Glutamatergic neuron (in vitro differentiated cells): ENCODE measurements at places on chromosomes 11 and 22.

- no peak for DNase-seq
Measured at GRCh38 chr22:33720166-33720878, 200.0 kb downstream of the LARGE1 start.

DNA sequence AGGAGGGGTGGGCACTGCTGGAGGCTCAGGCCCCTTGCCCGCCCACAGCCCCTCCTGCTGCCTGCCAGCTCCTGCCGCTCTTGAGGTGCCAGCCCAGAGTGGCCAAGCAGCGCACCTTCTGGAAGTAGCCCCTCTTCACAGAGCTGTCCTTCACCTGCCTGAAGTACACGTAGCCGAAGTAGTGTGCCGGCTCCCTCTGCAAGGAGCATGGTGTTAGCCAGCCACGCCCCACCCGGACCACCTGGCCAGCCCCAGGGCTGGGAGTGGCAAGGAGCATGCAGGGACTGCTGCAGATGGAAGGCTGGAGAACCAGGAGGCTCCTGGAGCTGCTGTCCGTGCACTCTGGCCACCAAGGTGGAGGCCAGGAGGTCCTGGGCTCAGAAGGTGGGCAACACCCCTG lies 9.6 kb downstream of the DENND6B start:
- DNase-seq = peak; percentile 28

DNA sequence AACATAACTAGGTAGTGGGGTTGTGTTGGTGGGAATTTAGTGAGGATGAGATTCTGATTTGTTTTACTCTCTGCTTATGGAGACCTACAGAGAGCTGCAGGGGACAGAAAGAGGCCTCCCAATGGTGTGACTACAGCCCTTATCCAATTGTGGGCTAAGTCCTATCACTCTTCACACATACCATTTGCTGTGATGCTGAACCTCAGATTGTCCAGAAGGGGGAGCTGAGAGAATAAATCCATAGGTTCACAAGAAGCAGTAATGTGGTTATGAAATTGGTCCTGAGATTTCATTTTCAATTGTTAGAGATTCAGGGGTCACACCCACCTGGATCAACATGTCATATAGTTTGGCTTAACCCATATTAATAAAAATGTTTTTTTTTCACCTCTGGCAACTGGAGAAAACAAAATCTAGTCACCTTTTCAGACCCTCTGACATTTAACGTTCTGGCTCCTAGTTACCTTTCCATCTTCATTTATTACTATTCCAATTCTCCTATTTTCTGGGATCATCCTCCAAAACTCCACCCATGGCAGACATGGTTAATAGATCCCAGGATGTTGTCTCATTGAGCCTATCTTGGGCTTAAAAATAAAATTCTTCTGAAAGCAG lies 53.3 kb upstream of the PTPN5 start:
- no peak for DNase-seq

GRCh38 chr11:113876798-113877669 lies 1.7 kb upstream of the USP28 start:
- no peak for DNase-seq

GRCh38 chr11:111765320-111765983 lies 737 bp downstream of the PPP2R1B start:
- DNase-seq = peak; percentile 48

DNA sequence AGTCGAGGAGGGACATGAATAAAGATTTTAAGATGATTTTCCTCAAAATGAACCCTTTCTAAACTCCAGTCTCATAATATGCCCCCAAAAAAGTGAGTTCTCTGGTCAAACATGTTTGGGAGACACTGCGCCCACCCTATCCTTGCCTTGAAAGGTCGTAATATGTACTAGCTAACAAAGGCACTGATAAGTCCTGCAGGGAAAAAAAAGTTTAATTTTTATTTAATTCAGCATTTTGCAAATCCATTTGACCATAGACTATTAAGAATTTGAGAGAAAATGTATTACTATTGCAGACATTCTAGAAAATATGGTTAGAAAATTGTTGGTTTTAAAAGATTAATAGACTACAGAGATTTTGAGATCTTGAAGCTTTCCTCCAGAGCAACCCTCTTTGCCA lies 120.6 kb upstream of the ASPHD2 start:
- DNase-seq = no peak

DNA sequence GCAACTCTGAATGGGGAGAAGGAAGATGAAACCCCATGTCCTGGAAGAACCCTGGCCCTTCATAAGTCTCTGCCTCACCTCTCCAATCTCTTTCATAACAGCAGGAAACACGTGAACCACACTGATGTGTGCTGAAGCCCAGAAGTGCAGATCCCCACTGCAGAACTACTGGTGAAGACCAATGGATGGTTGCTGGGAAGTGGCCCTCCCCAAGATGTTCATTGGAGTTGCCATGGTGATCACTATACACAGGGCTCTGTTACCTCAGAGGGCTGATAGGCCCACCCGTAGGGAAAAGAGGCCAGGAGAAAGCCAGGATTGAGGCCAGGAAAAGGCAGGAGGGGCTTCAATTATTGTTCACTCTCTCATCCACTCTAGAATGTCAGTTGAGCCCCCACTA lies 11.6 kb downstream of the TST start:
- DNase-seq = no peak

- no peak for DNase-seq
Measured at GRCh38 chr22:25627271-25627852, 62.9 kb downstream of the GRK3 start.

GRCh38 chr11:96307776-96308140 lies 35.2 kb downstream of the MAML2 start:
- no peak for DNase-seq

DNA sequence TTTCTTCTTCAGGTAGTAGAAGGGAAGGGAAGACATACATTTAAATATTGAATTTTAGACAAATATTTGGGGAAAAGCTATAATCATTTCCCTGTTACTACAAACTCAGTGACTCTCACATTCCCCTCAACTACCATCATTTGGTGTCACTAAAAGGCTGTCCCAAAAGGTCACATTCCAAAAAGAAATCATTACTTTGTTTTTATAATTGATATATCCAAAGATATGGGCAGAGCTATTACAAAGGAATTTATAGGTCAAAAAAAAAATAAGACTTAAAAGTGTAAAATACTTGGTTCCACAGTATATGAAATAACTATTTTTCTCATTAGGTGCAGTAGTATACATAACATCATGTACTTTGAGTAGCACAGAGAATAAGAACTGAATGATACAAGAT lies 751.4 kb downstream of the KCNA4 start:
- no peak for DNase-seq

DNA sequence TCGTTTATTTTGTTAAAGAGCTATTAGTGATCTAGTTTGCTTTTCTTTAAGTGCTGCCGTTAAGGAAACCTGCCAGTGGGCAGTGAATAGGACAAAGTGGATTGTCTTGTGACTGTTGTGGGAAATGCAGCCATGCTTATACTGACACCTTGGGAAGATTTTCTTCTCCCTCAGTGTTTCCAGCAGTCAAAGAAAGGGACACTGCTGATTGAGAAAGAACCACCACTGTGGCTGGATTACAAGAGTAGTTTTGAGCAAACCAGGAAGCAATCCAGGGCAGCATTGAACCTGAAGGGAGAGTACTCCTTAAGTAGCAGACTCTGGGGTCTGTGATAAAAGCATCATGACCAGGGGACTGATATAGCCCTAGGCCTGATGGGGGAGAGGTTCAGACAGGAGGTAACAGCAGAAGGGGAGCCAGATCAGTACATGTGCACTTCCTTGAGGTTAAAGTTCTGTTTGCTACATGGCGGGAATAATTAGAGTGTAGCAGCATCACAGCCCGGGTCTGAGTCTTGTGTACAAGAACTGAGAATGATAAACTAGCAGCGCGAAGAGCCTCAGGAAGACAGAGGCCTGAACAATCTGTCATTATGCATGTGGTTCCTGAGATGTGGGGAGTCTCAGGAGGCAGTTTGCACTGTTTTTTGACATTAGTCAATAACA lies 167.8 kb downstream of the C11orf91 start:
- DNase-seq = no peak

- DNase-seq = no peak
Measured at GRCh38 chr11:129271030-129271429, 78.9 kb upstream of the ARHGAP32 start.

- DNase-seq = no peak
Measured at GRCh38 chr11:32145282-32145681, 54.4 kb downstream of the RCN1 start.

DNA sequence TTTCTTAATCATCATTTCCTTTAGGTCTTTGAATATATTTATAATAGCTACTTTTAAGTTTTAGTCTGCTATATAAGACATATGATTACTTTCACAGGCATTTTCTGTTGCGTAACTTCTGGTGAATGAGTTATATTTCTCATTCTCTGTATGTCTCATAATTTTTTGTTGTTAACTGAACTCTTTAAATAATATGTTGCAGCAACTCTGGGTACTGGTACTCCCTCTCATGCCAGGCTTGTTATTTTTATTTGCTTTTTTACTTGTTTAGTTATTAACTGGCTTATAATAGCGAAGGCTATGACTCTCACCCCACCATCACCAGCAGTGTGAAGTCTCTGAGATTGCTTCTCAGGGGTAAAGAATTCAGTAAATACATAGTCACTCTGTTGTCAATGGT lies 524.2 kb upstream of the CHORDC1 start:
- DNase-seq = no peak

DNA sequence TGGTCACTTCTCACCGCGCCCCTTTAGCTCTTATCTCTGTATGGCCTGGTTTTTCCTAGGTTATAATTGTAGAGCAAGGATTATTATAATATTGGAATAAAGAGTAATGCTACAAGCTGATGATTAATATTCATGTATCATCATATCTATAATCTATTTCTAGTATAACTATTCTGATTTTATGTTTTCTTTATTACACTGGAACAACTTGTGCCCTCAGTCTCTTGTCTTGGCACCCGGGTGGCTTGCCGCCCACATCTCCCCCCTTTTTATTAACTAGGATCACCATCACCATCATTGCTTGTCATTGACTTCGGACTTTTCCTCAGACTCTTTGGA lies 11.0 kb downstream of the OR52K1 start:
- DNase-seq = no peak

DNA sequence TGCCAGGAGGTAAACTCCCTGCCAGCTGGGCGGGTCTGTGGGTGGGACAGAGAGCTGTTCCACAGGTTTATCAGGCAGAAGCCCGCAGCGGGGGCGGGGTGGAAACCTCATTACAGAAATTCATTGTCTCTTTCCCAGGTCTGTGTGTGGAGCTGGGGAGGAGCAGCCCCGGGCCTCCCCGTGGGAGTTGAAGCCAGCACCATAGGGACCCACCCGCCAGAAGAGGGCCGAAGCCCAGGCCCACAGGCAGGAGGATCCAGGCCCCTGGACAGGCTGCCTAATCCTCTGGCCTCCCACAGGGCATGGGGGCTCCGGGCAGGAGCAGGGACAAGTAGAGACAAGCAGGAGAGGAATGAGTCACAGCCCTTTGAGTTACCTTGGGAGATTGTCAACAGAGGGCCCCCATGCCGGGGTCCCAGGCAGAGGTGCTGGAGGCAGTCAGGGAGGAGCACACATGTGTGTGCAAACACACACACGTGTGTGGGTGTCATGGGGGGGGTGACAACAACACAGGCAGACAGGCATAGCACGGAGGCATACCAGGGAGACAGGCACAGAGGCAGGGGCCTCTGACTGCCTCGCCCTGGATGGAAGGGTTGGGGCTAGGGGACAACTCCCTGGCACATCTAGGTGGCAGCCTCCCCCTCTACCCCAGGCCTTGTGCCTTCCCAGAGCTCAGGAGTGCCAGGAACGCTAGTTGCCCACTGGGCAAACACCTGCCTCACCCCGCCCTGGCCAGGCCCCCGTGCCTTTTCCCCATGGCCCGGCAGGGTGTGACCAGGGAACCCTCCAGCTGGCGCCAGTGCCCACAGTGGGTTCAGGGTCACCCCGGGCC lies 1.4 kb downstream of the CDC42BPG start:
- DNase-seq = no peak

- no peak for DNase-seq
Measured at GRCh38 chr11:46465683-46466082, 74.1 kb upstream of the CHRM4 start.

- no peak for DNase-seq
Measured at GRCh38 chr11:61775606-61776554, 16.5 kb downstream of the TMEM258 start.

DNA sequence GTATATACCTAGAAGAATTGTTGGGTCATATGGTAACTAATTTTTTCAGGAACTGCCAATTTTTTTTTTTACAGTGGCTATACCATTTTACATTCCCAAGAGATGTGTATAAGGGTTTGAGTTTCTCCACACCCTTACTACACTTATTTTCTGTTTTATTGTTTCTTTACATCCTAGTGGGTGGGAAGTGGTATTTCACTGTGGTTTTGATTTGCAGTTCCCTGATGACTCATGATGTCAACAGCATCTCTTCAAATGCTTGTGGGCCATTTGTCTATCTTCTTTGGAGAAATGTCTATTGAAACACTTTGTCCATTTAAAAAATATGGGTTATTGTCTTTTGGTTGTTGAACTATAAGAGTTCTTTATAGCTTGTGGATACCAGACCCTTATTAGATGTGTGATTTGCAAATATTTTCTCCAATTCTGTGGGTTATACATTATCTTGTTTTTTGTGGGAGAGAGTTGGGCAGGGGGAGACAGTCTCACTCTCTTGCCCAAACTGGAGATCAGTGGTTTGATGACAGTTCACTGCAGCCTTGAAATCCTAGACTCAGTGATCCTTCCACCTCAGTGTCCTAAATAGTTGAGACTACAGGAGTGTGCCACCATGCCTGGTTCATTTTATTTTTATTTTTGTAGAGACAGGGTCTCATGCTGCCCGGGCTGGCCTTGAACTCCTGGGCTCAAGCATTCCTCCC lies 30.3 kb upstream of the PISD start:
- DNase-seq = no peak

DNA sequence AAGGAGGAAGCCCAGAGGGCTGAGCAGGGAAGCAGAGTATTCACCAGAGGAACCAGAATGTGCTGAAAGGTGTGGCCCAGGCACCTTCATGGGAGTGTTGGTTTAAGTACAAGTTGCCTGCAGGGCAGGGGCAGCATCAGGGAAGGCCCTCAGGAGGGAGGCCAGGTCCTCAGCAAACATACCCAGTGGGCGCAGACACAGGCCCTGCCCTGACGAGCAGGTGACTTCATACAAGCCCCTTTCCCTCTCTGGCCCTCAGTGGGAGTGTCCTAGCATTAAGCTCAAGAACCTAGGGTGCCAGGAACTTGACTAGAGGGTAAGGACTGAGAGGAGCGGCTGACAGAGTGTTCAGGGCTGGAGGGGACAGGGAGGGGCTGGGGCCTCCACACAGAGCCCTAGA lies 7.5 kb upstream of the CASTOR1 start:
- no peak for DNase-seq

GRCh38 chr11:47369676-47370075 lies 8.7 kb downstream of the SPI1 start:
- no peak for DNase-seq

DNA sequence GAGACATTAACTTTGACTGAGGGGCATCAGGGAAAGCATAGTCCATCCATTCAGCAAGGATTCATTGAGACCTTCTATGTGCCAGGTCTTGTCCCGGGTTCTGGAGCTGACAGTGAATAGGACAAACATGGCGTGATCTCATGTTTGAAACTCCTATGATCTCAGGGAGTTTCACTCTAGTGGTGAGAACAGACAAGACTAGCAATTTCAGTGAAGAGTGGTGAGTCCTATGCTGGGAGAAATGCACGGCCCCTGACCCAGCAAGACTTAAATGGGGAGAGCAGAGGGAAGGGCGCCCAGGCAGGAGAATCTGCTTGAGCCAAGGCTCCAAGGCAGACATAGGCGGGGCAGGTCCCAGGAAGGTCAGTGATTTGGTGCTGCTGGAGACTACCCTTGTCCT lies 155.7 kb downstream of the CEP164 start:
- no peak for DNase-seq

GRCh38 chr11:29119707-29120618 lies 896.9 kb downstream of the KCNA4 start:
- no peak for DNase-seq
